ENCODE measurements at places on chromosomes 2 and 18. TPM values are rescaled to one million over a fixed set of nuclear protein-coding genes. Genes with fewer than 3 reads are reported as not detected.

Gene CYTIP
- 3.3 TPM for total RNA-seq

Gene TMEM200C
- 0.50 TPM for total RNA-seq

Gene OR6B2
- not detected for total RNA-seq

Gene SF3B6
- total RNA-seq, result 79.3 TPM

GRCh38 chr18:54116541-54117257 lies 107.8 kb downstream of the MBD2 start:
- DNase-seq, result no peak

DNA sequence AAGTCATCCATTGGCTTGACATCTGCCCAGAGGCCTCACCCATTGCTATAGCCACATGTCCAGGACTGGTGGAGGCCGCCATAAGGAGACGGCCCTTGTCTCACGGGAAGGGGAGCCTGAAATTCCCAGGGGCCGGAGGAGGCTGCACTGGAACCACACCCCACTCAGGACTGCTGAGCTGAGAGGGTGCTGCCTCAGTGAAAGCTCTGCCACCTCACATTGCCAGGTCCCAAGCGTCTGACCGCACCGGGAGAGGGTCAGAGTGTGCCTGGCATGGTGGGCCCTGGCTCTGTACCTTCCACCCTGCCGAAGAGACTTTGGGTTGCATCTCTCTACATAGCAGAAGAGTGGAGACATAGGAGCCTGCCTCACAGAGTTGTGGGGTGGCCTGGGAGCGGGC lies 134.1 kb upstream of the GLI2 start:
- DNase-seq, result no peak

GRCh38 chr2:240997856-240998705 lies at the start of gene SNED1:
SNED1 (plus strand) TSS chr2:240998618; CDS start chr2:240998838, 220 bp downstream.
- peak; percentile 92 for DNase-seq
